ENCODE measurements at places on chromosomes 3 and 15.

- no peak for DNase-seq
Observed at GRCh38 chr3:96428097-96428496, 386.3 kb upstream of the EPHA6 start.

DNA sequence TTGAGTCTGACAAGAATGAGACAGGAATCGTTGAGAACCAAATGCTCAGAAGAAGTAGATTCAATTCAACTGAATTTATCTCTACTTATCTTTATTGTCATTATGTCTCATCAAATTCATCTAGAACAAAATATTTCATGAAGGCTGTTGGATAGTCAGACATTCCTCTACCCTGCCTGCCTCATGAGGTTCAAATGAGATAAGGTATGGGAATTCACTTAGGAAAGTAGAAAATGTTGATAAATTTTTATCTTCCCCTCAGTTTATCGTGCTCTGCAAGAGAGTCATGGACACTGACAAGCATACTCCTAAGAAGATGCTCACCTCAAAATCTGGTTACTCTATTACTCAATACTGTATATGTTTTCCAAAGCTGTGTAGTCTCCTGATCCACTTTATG lies 149.7 kb upstream of the CDIN1 start:
- DNase-seq, result no peak

GRCh38 chr3:172931746-172932285 lies 181.3 kb downstream of the ECT2 start:
- DNase-seq, result no peak

DNA sequence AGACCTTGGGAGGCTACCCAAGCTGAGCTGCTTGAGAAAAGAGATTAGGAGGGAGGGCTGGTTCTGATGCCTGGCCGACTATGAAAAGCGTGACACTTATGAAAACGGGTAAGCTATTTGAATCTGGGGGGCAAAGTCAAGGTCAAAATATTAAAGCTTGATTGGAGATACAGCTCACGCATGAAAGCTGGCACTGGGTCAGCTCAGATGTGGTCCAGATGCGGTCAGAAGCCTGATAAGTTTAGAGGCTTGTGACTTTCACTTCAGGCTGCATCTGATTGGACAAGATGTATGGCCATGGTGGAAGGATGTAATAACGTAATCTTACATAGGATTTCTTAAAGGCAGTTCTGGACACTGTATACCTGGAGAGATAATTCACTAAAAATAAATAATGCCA lies 690.3 kb downstream of the NTRK3 start:
- DNase-seq, result no peak

DNA sequence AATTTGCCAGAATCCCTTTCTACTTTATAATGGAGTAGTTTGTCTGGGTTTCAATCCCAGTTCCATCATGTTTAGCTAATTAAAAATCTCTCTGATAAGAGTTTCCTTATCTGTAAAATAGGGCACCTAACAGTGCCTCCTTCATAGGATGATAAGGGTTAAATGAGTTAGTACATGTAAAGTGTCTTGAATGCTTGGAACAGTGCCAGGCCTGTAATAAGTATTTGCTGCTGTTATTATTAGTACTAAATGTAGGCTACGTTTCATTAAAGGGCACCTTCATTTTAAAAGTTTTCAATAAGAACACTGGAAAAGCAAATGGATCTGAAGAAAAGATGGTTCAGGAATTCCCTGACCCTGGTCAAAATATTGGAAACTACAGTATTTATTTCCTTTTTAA lies 11.8 kb upstream of the SLC2A2 start:
- no peak for DNase-seq

DNA sequence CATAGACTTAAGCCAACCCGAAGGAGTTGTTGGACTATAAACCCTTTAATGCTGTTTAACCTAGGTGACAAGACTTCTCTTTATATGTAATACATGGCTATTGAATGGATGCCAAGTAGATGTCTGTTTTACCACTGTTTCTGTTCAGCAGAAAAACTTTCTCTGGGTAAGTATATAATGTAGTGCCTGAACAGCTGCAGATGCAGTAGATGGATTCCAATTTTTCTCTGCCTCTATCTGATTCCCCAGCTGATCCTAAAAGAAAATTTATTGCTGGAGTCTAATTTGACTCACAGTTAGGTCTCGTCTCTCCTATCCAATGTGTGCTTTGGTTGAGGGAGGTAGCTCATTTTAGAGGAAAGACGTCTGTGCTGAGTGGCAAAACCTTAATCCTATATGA lies 256.5 kb upstream of the CBLB start:
- no peak for DNase-seq

- DNase-seq, result no peak
Observed at GRCh38 chr3:117751651-117752050, 1042.1 kb downstream of the TUSC7 start.

- no peak for DNase-seq
Observed at GRCh38 chr15:92984161-92984560, 84.0 kb downstream of the CHD2 start.

DNA sequence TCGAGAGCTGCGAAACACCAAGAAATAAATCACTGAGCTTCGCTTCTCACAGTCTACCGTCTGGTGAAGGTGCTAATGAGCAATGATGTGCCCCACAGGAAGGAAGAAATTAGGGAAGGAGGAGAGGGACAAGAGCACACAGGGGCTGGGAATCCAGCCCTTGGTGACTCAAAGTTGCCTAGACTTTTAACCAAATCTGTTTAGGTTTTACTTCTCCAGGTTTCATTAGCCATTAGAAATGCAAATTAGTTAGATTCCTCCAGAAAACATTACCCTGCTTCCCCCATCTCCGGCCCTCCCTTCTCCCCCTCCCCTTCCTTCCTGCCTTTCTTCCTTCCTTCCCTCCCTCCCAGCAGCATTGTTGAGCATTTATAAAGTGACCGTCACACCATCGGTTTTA lies 59.3 kb upstream of the UBE2E1 start:
- no peak for DNase-seq

DNA sequence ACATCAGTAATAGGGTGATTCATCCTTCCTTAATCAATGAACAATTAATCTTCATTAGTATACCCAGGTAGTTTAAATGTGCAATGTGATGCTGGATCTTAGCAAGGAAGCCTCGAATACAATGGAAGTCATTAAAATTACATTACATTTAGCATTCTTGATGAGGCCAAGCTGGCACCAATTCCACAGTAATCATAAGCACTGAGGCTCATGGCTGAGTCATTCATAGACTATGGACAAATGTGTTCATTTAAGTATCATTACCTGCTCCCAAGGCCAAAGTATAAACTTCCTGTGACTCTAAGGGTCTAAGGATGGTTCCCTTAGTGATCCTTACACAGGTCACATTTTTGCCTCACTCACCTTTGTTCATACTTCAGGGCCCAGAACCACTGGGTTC lies 266.4 kb upstream of the CDIN1 start:
- DNase-seq, result no peak

DNA sequence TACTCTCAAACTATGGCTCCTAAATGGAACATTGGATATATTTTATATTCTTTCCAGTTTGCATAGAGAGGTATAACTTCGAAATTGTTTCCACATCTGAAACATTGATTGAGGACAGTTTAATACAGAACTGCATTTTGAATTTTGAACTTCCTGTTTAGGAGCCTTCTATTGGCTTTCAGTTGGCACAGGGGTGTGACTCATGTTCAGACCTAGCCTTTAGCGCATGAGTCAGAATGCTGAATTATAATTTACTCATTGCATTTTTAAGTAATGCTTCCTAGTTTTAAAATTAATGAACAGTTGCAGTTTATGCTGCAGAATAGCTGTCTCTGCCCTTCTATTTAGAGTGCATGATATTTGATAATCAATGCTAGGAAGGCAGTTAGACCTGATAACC lies 751.7 kb downstream of the CADM2 start:
- DNase-seq, result no peak

DNA sequence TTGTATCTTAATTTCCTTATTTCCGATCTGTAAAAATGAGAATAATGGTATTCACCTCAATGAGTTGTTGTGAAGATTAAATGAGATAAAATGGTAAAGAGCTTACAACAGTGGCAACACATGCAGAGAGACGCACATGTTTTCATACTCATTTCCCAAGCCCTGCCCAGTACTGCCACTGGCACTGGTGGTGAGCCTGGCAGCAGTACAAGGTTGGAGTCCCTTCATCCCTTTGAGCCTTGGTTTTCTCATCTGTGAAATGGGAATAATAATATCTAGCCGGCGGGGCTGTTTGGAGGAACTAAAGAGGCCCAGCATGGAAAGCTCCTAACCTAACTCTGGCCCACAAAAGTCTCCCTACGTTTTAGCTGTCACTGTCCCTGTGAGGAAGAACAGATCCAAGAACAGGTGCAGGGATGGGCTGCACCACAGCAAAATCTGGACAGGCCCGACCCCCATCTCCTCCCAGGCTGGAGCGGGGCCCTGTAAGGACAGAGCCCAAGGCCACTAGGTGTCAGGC lies 866 bp upstream of the CD276 start:
- no peak for DNase-seq

- DNase-seq, result no peak
Observed at GRCh38 chr3:168828943-168829342, 733.2 kb upstream of the GOLIM4 start.

GRCh38 chr15:47870300-47870955 lies 153.1 kb downstream of the SEMA6D start:
- no peak for DNase-seq

DNA sequence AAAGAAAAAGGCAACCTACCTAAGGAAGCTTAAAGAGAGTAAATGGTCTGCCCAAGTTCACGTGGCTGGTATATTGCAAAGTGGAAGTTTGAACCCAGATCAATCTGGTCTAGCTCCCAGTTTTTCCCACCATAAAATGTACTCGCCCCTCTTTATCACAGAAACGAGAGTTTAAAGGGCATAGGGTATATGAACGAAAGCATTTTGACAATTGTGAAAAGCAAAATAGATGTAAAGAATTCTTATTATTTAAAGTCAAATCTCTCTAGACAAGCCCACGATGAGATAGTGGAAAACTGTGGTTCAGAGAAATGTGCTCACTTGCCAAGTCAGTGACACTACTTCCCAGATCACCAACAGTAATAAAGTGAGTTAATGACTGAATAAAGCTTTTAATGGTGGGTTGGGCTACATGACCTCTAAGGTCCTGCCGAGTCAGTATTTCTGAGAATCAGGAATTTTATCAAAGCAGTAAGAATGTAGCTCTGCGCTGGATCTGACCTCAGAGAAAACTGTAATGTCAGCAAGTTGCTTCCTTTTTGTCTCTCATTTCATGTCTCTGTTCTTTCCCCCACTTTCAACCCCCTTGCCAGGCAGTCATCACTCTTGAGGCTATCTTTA lies 23.3 kb upstream of the NEO1 start:
- DNase-seq, result no peak
